SK-MEL-5 (cell line): ENCODE measurements at places on chromosomes 3 and 15. TPM values are rescaled to one million over a fixed set of nuclear protein-coding genes. Genes with fewer than 3 reads are reported as not detected.

Gene P2RY12
- not detected in 2 replicates for total RNA-seq

Gene STRC
- 0.08 and 0.27 TPM in 2 replicates for total RNA-seq

Gene MST1R
- total RNA-seq = not detected in 2 replicates

Gene ARGFX
- not detected in 2 replicates for total RNA-seq

Gene PLOD2
- 37.7 and 40.2 TPM in 2 replicates for total RNA-seq

Gene MESP2
- 0.13 and 0.27 TPM in 2 replicates for total RNA-seq
